ENCODE measurements at places on chromosomes 1 and 21.

DNA sequence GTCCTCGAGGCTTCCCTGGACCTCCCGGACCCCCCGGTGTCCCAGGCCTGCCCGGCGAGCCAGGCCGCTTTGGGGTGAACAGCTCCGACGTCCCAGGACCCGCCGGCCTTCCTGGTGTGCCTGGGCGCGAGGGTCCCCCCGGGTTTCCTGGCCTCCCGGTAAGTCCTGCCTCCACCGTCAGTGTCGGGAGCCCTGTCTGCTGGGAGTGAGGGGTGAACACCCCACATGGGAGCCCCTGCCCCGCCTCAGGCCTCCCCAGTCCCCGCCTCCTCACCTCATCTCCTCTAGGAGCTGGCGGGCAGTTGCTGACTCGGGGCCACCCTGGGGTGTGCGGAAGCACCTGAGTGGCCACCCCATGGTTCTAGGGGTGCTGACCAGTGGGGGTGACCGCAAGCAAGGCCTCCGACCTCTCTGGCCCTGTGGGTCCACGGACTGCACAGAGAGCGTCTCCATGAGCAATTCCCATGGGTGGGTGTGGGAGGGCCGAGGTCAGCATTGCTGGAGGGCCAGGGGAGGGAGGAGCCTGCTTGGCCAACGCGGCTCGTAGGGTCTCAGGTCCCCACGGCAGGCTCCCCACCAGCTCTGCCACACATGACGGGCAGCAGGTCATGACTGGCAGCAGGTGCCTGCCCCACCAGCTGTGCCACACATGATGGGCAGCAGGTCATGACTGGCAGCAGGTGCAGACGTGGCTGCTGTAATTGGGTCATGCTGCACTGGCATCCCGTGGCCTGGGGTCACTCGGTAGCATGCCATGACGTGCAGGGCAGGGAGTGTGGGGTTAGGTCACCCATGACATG lies 61.3 kb downstream of the SLC19A1 start:
- no peak for DNase-seq

DNA sequence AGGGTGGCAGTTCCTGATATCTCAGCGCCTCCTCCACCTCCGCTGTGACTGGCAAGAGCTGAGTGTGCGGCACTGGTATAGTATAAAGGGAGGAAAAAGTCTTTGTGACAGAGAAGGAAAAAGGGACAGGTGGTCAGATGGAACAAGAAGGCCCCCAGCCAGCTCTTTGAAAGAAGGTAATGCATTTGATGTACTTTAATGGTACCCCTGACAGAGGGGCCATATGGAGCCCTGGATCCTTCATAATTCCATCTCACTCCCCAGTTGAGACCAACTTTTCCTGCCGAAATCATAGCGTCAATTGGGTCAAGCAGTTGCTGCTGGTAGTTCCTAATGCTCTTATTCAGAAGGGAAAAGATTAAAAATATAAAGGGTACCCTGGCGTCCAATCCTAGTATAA lies 198.2 kb downstream of the ZNF326 start:
- no peak for DNase-seq

DNA sequence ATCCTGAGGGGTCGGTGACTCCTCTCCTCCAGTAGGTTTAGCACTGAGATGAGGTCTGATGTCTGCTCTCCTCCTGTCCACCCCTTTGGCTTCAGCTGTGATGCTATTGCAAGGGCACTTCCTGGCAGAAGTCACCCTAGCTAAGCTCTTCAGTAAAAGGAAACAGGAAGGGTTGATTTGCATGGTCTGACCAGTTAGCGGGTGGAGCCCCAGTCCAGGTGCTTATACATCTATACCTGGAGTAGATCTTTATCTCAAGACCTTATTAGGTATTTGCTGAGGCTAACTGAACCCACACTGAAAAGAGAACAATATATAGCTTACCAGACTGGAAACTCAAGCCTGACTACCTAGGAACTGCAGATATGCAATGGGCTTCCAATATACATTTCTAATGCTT lies 28.9 kb upstream of the NFASC start:
- no peak for DNase-seq

GRCh38 chr1:203629016-203629506 lies 2.4 kb downstream of the ATP2B4 start:
- DNase-seq: no peak

GRCh38 chr1:82116105-82116504 lies 315.4 kb downstream of the ADGRL2 start:
- no peak for DNase-seq

GRCh38 chr1:245797592-245798348 lies 643.0 kb downstream of the KIF26B start:
- DNase-seq: no peak

GRCh38 chr1:64745986-64746940 lies 1.4 kb downstream of the RAVER2 start:
- no peak for DNase-seq

DNA sequence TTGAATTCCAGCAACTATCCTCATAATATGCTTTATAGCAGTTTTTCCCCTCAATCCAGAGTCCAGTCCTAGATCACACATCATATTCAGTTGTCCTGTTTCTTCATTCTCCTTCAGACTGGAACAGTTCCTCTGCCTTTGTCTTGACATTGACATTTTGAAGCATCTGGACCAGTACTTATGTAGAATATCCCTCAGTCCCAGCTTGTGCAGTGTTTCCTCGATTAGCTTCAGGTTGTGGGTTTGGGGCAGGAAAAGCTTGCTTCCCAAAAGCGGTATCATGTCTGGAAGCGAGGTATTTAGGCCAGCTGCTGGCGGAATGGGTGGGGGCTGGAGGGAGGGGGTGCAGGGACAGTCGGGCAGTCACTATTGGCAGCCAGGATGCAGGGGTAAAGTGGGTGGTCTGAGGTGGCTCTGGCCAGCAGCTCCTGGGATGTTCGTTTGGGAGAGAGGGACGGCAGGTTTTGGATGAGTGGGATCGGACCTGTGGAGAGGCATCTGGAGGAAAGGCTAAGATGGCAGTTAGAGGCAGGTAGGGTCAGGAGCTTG lies 6.5 kb downstream of the THEMIS2 start:
- no peak for DNase-seq

DNA sequence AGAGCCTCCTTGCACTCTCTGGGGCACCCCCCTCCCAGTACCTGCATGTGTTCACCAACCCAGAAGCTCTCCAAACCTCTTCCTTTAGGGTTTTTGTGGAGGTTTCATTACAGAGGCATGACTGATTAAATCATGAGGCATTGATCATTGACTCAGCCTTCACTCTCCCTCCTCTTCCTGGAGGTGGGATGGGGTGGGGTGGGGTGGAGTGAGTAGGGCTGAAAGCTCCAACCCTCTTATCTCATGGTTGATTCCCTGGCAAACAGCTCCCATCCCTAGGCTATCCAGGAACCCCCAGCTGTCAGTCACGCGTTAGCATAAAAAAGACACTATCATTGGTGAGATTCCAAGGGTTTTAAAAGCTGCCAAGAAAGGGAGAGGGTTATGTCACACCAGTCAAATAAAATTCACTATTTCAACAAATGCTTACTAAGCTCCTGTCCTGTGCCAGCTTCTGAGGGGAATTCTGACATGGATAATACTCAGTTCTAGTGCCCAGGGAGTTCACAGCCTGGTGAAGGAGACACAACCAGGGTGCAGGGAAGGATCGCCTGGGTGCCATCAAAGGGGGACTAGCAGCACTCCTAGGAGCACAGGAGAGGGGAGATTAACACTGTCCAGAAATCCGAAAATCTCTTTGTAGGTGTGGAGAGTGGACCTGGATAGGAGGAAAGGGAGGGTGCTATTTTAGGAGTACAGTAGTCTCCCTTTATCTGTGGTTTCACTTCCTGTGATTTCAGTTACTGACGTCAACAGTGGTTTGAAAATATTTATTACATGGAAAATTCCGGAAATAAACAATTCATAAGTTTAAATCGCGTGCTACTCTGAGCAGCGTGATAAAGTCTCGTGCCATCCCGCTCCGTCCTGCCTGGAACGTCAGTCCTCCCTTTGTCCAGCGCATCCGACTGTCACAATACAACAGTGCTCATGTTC lies 6.8 kb upstream of the IL24 start:
- no peak for DNase-seq
